ENCODE measurements at places on chromosomes 6 and 20.

GRCh38 chr20:55579802-55580201 lies 425.5 kb downstream of the CBLN4 start:
- no peak for DNase-seq

DNA sequence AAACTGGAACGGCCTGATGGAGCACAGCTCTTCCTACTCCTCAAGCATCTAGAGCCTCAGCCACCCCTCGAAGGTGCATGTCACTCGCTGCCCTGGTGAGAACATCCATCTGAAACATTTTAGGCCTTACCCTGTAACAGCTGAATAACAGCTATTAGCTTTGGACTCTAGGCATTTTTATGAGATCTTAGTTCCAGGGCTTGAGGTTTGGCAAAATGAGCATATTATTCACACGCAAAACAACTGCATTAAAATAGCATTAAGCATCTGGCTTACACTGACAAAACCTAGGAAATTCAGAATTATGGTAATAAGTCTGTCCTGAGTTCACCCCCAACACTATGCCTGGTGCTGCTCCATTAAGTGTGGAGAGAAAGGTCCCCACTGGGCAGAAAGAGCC lies 56.1 kb downstream of the ADAT2 start:
- no peak for DNase-seq

- no peak for DNase-seq
Observed at GRCh38 chr6:43828711-43829110, 58.7 kb downstream of the VEGFA start.

DNA sequence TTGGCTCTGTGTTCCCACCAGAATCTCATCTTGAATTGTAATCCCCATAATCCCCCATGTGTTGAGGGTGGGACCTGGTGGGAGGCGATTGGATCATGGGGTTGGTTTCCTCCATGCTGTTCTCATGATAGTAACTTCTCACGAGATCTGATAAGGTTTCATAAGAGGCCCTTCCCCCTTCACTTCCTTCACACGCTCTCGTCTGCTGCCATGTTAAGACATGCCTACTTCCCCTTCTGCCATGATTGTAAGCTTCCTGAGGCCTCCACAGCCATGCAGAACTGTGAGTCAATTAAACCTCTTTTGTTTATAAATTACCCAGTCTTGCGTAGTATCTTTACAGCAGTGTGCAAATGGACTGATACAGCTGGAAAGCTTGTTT lies 90.0 kb downstream of the ELOVL5 start:
- DNase-seq: no peak

- no peak for DNase-seq
Observed at GRCh38 chr6:110853754-110854477, 20.7 kb upstream of the AMD1 start.

- peak; percentile 79 for DNase-seq
Observed at GRCh38 chr6:45625191-45625664, 247.5 kb upstream of the SUPT3H start.

GRCh38 chr20:19112828-19113227 lies 99.6 kb upstream of the SLC24A3 start:
- no peak for DNase-seq

- DNase-seq: peak; percentile 32
Observed at GRCh38 chr6:116847227-116847626, 18.3 kb upstream of the GPRC6A start.

DNA sequence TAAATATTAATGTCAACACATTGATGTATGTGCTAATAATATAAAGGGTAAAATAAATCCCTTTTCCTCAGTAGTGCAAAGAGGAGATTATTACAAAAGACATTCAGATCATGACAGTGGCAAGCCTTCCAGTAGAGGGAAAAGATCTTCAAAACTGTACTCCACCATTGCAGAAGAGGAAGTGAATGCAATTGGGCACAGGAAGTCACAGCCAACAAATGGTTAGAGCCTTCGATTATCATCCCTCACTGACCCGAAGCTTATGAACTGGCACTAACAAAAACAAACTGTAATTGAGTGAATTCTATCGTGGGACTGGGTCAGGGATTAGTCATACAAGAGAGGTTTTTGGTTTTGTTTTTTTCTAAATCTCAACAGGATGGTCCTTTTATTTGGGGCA lies 39.3 kb upstream of the SCGN start:
- no peak for DNase-seq

DNA sequence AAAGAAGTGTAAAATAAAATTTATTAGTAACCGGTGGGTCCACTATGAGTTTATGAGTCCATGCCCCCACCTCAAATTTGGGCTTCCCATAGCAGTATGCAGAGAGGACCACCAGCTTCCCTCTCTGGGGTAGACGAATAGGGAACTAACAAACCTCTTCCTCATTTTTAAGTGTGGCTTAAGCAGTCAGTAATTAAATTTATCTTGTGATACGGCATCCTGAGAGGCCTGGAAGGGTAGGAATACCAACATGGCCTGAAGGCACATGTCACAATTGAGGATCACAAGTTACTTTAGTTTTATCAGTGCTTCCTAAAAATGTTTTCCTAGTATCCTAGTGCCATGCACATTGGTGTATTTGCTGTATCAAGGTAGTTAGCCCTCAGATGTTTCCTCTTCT lies 239.9 kb downstream of the HIVEP2 start:
- no peak for DNase-seq

DNA sequence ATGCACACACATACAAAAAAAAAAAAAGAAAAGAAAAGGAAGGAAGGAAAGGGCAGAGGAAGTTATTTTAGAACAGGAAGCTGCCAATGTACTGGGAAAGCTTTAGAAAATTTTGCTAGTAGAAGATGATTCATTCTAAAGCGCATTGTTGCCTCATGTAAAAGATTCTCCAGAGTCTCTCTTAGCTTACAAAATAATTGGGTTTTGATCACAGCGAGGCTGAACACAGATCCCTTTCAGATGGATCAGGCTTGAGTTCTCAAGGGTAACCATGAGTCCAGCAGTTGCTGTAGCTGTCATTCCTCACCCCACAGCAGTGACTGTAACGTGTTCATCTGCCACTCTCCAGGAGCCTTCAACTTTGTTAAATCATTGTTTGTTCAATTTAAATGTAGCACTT lies 81.9 kb downstream of the PHACTR2 start:
- DNase-seq: peak; percentile 65

DNA sequence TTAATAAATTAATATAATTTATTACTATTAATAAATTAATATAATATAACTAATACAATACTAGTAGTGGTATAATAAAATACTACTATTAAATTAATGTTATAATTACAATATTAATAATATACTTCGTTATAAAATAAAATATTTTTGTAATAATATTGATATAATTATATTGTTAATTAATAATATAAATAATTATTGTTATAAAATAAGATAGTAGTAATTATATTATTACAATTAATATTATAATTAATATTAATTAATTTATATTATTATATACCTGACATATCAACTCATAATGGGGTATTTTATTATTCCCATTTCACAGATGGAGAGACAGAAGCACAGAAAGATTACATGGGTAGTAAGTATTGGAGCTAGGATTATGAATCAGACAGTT lies 8.9 kb downstream of the BEND6 start:
- DNase-seq: no peak

DNA sequence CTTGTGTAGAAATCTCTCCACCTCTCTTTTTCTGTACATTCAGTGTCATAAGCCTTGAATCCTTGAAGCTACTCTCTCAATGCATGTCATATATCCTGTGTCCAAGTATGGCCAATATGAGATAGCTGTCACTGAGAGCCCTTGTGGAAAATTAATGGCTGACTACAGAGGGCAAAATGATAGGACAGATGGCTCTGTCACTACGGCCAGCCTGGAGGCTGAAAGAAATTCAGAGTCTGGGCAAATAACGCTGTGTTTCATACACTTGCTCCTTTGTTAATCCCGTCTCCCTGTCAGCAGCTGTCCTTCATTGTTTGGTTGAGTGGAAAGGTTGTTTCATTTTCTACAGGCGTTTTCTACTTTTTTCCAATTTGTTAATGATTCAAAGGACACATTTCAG lies 70.4 kb upstream of the VGLL2 start:
- no peak for DNase-seq

- no peak for DNase-seq
Observed at GRCh38 chr6:1591243-1591642, 18.5 kb upstream of the FOXC1 start.

GRCh38 chr6:116390581-116390980 lies 19.8 kb downstream of the DSE start:
- no peak for DNase-seq

- no peak for DNase-seq
Observed at GRCh38 chr6:89339565-89339964, 13.0 kb downstream of the UBE2J1 start.

- DNase-seq: peak; percentile 62
Observed at GRCh38 chr6:63573076-63573898, 1.0 kb downstream of the LOC128125822 start.

- DNase-seq: no peak
Observed at GRCh38 chr6:26163427-26164119, 76.3 kb downstream of the HFE start.

- no peak for DNase-seq
Observed at GRCh38 chr6:167688123-167688522, 138.6 kb upstream of the AFDN start.

DNA sequence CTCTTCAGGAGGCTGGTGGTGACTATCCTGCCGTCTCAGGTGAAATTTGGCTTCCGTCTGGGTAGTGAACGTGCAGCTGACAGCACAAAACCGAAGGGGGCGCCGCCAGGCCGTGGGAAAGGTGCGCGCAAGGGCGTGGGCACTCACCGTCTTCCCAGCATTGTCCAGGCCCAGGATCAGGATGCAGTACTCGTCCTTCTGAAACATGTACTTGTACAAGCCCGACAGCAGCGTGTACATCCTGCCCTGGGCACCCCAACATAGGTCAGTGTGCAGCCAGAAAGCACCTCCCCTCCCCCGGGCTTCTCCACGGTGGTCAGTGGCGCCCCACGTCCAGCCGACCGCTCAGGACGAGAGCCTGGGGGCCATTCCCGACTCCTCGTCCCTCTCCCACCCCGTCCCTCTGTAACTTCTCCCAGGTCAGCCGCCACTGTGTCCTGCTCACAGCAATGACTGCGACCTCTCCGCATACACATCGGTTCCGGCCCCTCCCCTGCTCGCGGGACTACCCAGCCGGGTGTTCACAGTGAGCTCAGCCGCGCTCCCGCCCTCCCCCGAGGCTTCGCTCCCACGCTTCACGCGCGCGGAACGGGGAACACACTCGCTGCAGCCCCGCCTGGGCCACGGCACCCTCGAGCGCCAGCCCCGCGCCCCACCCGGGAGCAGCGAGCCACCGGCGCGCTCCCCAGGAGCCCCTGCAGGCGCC lies 771 bp downstream of the ARFRP1 start:
- DNase-seq: peak; percentile 64

DNA sequence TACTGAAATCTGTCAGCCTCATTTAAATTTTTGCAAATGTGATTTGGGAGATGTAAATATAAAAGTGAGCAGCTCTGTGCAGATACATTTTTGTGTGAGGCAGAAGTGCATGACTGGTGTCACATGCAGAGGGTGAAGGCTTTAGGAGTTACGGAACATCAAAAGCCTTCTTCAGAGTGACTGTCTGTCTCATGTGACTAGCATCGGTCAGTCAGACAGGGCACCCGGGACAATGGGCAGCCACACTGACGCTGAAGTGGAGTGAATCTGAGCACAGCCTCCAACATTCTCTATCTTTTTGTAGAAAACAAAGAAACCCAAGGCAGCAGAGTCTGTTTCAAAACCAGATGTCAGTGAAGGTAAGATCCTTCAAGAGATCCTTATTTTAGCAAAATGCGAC lies 7.9 kb upstream of the FAM209A start:
- no peak for DNase-seq

DNA sequence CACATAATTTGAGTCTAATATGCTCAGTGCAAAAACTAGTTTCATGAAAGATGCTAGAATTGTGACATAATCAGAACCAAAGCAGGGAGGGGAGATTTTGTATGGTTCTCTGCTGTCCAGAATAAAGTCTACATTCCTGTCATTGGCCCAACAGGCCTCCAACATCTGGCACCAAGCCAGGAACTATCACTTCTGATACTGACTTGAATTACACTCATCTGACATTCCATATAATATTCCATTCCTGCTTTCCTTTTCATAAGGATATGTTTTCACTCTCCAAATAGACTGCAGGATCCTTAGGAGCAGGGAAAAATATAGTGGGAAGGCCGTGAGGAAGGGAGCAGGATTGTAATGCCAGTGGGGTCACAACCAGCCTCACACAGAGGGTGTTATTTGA lies 84.6 kb upstream of the BTN3A2 start:
- no peak for DNase-seq

DNA sequence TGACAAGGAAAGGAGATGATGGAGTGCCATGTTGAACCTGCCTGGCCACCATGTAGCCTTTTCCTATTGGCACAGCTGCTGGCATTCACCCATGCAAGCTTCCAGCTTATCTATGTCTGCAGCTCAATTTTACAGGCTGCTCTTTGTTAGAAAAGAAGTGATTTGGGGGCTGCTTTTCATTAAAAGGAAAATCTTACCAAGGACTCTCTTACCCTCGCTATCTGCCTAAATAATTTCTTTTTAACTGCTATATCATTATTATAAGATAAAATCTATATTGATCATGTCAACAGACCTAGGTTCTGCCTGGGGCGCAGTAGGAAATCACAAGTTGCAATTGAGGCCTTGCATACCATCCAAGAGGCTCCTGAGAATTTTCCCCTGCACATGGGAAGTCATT lies 167.2 kb downstream of the SYNDIG1 start:
- DNase-seq: no peak

DNA sequence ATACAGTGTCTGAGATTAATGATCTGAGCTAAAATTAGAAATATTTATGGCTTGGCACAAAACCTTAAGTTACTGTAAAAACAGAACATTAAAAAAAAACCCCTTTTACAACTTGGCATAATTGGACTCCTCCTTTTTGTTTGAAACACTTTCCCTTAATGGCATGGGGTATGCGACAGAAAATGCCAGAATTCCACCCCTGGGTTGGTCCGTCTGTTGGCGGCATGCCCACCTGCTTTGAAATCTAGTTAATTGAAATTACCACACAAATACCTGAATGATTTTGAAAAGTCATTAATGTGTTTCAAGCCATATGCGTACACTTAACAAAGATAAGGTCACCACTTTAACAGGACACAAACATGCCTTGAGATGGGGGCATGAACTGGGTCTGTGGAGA lies 175.1 kb upstream of the FOXQ1 start:
- DNase-seq: no peak

DNA sequence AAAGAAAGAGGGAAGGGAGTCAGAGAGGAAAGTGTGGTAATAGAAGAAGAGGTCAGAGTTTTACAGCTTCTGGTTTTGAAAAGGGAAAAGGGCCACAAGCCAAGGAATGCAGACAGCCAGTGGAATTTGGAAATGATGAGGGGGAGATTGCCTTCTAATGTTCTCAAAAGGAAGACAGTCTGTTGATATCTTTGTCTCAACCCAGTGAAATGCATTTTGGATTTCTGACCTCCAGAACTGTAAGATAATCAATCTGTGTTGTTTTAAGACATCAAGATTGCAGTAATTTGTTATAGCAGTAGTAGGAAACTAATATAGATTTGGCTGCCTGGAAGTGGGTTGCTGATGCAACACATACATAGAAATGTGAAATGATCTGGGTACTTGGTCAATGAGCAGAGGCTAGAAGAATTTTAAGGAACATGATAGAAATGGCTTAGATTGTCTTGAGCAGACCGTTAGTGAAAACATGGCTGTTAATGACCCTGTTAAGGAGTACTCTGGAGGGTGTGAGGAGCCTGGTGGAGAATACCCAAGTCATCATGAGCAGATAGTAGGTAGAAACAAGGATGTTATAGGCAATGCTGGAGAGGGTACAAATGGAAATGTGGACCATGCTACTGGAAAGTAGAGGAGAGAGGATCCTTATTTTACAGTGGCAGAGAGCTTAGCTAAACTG lies 255.8 kb upstream of the RAB32 start:
- DNase-seq: peak; percentile 27

All from iris pigment epithelial cell (primary cell).